ENCODE measurements at places on chromosomes 6 and 20.

DNA sequence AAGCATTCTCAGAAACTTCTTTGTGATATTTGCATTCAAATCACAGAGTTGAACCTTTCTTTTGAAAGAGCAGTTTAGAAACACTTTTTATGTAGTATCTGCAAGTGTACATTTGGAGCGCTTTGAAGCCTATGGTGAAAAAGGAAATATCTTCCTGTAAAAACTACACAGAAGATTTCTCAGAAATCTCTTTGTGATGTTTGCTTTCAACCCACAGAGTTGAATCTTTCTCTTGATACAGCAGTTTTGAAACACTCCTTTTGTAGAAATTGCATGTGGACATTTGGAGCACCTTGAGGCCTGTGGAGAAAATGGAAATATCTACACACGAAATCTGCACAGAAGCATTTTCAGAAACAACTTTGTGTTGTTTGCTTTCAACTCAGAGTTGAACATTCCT is 612.3 kb upstream of the ZNF337 start:
- DNase-seq = no peak

GRCh38 chr6:140490081-140490480 is 1115.6 kb upstream of the CITED2 start:
- DNase-seq = no peak

DNA sequence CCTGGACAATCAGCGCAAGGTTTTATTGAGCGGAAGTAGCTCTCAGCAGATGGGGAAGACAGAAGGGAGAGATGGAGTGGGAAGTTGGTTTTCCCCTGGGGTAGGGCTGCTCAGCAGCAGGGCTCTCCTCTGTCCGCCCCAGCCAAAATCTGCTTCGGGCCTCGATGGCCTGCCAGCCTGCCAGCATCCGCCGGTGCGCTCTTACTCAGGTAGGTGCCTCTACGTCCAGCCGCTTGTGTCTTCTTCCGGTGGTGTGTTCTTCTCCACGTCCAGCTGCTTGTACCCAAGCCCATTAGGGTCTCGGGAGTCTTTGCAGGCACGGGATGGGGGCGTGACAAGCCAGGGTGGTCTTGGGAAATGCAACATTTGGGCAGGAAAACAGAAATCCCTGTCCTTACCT is 1340.0 kb upstream of the MAP3K7 start:
- DNase-seq = no peak

- DNase-seq = no peak
Measured at GRCh38 chr6:6705915-6706675, 117.6 kb downstream of the LY86 start.

DNA sequence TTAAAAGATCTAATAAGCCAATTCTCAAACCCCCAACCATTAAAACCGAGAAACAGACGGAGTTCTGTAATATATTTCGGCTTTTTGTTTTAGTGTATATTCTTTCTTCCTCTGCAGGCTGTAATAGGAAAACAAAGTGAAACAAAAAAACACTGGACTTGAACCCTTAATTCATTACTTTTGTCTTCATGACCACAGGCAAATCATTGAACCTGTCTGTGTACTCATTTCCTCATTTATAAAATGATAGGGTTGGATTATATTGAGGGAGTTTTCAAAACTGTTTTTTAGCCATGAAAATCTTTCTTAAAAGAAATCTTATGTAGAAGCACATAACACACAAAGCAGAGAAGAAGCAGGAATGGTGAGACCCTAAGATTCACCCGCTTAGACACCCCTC is 278.8 kb downstream of the CD83 start:
- DNase-seq = no peak

DNA sequence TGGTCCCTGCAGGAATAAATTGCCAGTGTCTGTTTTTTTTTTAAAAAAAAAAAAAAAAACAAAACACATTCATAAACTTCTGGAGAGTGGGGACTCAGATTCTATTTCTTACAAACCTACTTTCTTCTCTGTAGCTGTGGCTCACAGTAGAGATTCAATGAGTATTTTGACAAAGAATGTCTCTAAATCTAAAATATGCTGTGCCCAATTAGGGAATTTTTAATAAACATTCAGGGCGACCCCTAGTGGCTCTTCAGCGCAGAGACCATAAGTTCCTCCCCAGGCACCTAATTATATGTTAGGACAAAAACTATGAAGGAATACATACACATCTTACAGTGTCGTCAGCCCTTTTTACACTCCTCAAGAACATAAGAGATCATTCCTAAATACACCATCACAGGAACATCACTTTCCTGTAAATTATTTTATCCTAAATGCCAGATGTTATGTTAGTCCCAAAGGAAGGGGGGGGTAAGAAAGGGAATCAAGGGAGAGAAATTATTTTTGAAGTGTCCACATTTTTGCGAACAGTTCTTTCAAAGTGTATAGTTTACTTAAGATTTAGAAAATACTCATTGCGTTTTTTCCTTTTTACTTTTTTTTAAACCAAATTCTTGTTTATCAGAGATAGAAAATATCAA is 21.8 kb upstream of the NAA20 start:
- no peak for DNase-seq

DNA sequence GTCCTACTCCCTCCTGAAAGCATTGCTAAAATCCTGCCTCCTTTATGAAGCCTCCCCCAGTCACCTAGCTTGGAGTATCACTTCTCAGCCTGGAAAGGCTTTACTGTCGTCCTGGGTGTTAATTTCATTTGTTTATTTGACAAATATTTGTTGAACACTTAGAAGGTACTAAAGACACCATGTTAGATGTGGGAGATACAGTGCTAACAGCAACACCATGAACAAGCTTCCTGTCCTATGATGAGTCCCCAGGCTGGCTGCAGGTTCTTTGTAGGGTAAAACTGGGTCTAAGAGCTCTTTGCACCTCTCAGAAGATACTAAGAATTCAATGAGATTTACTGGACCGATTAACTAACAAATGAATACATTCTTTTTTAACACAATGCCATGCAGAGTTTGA is 109.2 kb upstream of the TMEM170B start:
- no peak for DNase-seq

DNA sequence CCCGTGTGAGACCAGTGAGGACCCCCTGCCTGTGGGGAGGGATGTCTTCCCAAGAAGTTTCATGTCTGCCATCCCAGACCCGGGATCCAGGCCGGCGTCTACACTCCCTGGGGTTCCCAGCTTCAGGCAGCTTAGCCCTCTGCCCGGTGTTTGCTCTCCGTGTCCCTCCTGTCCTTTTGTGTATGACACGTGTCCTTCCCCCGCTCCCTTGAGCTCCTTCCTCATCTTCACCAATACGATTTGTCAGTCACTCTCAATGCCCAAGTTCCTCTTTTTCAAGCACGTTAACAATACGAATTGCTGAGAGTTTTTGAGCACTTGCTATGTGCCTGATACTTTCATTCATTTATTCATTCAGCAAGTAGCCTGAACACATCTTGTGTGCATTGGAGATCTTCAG is 115.6 kb upstream of the PTPN1 start:
- DNase-seq = no peak
